ENCODE measurements at places on chromosomes 2 and 18.
A peak's percentile ranks its signal among the peaks of the same experiment; 100 is the strongest.

DNA sequence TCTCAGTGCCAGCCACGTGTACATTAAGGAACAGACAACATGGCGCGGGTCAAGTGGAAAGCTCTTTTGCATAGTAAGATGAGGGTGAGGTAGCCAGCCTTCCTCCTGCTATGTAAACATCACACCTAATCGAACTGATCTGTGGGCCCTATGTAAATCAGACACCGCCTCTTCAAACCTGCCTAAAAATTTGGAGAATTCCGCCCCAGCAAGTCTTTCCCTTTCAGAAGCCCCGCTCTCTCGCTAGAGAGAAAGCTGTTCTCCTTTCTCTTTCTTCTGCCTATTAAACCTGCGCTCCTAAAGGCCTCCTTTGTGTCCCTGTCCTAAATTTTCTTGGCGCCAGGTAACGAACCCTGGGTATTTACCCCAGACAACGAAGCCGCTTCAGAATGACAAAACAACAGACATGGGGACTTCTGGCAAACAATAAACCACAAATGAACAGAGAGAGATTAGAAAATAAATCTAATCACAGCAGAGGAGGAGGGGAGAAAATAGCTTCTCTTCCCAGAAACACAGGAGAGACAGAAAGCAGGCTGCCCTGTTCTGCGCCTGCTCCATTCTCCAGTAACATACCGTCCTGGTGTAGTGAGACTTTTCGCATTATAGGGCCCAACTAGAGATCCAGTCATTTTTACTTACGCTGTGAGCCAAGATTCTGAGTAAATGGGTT lies 31.9 kb upstream of the CYP1B1 start:
- DNase-seq = no peak

GRCh38 chr2:230335461-230335863 lies 8.5 kb downstream of the SP140L start:
- no peak for DNase-seq

- DNase-seq = peak; percentile 75
Observed at GRCh38 chr18:48540251-48541025, 1.6 kb downstream of the CTIF start.

DNA sequence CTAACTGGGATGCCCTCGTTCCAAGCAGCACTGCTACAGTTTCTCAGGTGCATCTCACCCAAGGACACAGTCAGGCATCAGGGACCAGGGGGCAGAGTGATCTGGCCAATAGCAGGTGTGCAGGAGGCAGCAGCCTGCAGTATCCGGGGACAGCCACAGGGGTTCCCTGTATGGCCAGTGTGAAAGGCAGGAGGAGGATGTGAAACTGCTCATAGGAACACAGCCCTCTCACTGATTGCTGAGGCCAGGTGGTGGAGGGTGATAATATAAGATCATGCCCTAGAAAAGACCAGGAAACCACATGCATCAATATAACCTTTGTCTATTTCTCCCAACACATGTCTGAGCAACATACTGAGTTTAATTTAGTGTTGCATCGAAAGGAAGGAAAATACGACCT lies 112.7 kb upstream of the TACR1 start:
- peak; percentile 24 for DNase-seq

GRCh38 chr2:215355801-215356200 lies 43.9 kb downstream of the ATIC start:
- no peak for DNase-seq

- DNase-seq = no peak
Observed at GRCh38 chr2:59896499-59897245, 656.8 kb downstream of the BCL11A start.

- peak; percentile 74 for DNase-seq
Observed at GRCh38 chr18:26863122-26863879, 2.2 kb downstream of the AQP4 start.

DNA sequence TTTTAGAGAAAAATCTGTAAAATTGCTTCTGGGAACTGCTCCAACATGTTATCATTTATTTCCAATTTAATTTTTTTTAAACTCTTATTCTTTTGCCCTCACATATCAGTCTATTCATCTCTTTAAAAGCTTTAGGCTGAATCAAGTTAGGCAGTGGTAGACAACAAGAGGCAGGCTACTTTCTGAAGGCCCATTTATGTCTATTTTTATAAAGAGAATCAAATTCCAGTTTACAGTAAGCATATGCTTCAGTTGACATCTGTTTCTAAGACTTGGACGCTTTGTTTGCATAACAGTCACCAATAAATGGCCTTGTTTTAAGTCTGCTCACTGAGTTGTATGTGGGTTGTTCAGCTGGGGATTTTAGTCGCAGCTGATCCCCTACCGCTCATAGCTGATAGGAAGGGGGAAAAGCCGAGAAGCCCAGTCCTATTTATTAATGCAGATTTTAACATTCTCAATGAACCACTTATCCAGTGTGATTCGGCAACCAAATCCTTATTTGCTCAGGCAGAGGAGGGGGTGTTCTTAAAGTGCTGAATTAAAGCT lies 260.4 kb upstream of the SIX3 start:
- DNase-seq = no peak

DNA sequence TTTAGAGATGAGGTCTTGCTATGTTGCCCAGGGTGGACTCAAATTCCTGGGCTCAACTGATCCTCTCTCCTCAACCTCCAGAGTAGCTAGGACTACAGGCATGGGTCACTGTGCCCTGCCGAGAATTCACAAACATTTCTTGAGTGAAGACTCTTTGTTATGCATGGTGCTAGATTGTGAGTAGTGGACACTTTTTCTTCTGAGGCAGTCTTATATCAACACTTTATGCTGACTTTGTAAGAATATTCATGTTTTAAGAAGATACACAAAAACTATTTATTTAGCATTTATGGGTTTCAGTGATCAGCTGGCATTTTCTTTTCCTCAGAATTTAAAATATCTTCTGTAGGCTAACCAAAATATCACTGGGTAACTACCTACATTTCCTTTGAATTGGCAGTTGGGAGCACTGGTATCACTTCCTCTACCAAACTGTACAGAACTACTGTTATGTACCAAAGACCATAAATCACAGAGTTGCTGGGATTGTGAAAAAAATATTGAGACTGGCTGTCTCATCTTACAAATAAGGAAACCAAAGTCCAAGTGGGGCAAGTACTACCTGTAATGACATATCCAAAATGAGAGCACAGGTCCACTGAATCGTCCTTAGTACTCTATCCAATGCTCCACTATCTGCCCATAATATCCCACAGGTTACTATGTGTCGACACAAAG lies 34.0 kb downstream of the DOCK10 start:
- DNase-seq = no peak

GRCh38 chr2:119699016-119699606 lies 20.1 kb downstream of the TMEM177 start:
- no peak for DNase-seq

DNA sequence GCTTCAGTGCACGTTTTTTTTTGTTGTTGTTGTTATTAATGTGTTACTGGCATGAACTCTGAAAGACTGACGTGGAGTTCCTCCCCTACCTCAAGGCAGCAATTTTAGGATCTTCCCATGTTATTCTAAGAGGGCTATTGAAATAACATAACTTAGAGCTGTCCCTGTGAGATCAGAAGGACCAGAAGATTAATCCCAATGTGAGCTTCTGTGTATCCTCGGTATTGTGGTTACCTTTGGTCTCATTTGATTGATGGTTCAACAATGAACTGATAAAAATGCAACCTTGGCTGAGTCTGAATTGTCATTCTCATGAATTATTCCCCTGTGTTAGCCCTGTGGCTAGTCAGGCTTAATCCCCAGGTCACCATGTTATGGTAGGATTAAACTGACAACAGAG lies 394.1 kb downstream of the TRIB2 start:
- DNase-seq = no peak

Measured in left colon (tissue), 2 donors.